NCI-H146 (cell line): ENCODE measurements at places on chromosomes 1 and 21.
A peak's percentile ranks its signal among the peaks of the same experiment; 100 is the strongest.

- DNase-seq, result peak; percentile 2
These were observed 112.3 kb upstream of the TRABD2B start for GRCh38 chr1:48109390-48110013.

GRCh38 chr1:4655674-4656532 is 1.5 kb downstream of the AJAP1 start:
- DNase-seq, result no peak

GRCh38 chr1:94061513-94062443 is 59.2 kb downstream of the ABCA4 start:
- DNase-seq, result peak; percentile 11

DNA sequence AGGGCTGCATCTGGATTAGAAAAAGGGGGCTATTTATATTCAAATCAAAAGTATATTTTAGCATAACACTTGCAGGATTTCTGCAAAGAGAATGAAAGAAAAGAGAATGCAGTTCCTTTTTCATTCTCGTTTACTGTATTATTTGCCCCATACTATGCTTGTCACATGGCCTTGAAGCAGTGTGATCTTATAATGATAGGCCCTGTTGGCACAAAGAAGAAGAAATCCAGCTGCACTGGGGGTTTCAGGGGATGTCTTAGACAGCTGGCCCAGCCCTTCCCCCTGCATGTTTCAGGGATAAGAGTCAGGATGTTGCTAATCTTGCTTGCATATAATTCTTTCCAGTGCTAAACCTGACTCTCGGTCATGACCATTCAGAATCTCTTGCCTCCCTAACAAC is 369.5 kb downstream of the SEC16B start:
- no peak for DNase-seq

GRCh38 chr21:35390013-35390776 is 341.1 kb upstream of the RUNX1 start:
- no peak for DNase-seq

- peak; percentile 8 for DNase-seq
These were observed 40.6 kb upstream of the CLIC4 start for GRCh38 chr1:24704411-24705259.

DNA sequence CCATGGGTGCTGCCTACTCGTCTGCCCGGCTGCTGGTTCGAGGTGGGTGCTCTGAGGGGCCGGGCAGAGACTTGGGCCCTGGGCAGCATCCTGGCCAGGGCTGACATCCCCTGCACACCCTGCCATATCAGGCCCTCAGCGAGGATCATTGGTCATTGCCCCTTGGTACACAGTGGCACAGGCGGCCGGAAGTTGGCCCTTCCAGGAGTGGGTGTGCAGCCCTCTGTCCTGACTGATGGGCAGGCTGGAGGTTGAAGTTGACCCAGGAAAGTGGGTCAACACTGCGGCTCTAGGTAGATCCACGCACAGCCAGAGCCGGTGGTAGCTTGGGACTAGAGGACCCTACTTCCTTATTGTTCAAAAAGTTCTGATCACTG is 72.9 kb downstream of the TRIM11 start:
- DNase-seq, result no peak

GRCh38 chr1:228142701-228143136 is 2.6 kb downstream of the GUK1 start:
- DNase-seq, result no peak

- DNase-seq, result peak; percentile 39
These were observed 223.4 kb downstream of the DSCAM start for GRCh38 chr21:40623528-40623927.

DNA sequence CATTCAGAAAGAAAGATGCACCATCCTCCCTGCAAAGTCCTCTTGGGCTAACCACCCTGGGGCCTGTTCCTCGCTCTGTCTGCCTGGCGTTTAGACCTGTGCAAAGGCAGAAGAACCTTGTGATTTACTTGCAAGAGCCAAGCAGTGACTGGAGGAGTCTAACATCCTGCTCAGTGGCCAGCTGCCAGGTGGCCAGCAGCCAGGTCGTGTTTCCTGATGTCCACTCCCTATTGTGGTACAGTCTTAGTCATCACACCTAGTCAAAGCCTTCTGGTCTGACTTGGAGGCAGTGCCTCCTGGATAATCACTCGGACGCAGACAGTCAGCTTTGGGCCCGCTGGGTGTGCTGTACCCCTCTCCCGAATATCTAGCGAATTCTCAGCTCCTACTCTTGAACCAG is 118.1 kb downstream of the PGBD5 start:
- peak; percentile 73 for DNase-seq

DNA sequence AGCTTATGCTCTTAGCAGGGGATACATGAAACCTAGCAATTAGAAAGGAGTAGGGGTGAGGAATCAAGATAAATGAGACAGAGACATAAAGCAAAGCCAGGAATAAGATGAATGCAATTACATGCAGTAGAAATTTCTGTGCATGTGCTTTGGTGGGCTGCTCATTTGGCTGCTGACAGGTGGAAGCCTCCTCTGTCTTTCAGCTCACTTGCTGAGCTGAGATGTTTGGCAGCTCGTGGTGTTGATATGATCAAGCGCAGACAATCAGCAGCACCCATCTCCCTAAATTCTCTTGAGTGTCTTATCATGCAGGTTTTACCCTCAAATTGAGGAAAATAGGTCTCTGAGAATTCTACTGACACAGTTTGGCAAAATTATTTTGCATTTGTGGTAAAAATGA is 108.3 kb upstream of the CD34 start:
- no peak for DNase-seq

DNA sequence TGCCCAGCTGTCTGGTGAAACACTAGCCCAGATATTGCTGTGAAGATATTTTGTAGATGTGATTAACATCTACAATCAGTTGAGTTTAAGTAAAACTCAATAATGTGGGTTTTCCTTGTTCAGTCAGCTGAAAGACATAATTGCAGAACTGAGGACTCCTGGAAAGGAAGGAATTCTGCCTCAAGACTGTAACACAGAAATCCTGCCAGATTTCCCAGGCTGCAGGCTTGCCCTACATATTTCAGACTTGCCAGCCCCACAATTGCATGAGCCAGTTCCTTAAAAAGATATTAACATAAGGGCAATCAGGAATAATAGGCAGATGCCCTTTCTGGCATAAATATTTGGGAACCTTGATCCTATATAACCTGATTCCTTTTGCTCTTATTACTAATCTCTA is 14.2 kb upstream of the NIBAN1 start:
- DNase-seq, result no peak

DNA sequence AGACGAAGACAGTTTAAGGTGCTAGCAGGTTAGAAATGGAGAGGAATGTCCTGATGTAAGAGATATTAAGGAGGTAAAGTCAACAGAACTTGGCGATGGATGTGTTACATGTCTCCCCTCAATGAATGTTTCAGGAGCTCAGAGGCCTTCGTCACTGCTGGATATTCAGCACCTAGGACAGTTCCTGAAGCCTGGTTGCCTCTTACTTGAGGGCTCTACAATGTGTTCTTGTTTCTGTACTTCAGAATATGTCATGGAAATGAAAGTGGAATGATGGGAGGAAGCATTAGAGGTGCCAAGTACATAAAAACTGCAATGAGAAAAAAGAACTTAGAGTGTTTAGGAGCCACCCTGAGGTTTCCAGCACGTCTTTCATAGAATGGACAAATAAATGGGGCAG is 17.7 kb downstream of the TNR start:
- DNase-seq, result no peak

DNA sequence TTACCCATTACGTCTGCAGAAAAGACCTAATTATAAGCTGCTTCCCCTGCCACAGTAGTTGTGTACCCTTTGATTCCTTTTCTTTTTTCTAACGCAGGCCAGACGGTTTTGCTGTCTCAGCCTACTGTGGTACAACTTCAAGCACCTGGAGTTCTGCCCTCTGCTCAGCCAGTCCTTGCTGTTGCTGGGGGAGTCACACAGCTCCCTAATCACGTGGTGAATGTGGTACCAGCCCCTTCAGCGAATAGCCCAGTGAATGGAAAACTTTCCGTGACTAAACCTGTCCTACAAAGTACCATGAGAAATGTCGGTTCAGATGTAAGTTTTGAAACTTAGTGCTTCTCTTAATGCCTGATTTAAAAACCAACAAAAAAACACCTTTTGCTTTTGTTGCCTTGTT is 35.8 kb downstream of the ATF6 start:
- DNase-seq, result no peak

- DNase-seq, result no peak
These were observed 69.5 kb downstream of the TRIM11 start for GRCh38 chr1:228337031-228337564.

DNA sequence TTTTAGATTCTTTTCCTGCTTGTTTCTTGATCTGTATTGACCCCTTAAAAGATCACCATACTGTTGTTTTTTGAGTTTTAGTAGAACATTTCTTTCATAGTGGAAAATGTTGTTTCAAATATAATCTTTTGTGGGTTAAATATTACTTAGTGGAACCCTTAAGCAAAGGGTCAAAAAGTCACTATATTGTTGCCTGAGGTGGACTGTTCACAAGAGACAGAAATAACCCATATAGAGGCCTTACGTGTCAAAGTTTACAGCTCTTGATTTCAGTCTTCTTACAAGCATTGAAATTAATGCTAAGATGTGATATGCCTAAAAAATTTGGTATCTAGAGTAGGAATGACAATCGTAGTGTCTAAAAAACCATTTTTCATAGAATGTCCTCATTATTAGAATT is 6.3 kb downstream of the DNAJB4 start:
- no peak for DNase-seq

DNA sequence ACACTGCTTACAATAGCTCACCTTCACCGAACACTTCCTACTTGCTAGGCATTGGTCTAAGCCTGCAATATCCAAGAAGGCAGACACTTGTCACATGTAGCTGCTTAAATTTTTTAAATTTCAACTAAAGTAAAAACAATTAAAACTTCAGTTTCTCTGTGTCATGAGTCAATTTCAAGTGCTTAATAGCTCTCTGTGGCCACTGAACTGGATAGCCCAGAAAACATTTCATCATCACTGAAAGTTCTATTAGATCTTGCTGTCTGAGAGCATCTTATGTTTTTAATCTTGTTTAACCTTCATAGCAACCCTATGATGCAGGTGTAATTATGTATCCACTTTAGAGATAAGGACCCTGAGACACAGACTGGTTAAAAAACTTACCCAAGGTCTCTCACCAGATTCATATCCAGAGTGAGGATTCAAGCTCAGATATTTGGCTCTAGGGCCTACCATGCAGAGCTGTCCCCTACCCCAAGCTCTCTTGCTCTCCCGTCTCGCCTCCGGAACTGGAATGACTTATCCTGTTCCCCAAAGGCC is 2.6 kb upstream of the FCRL6 start:
- DNase-seq, result no peak

GRCh38 chr1:192914092-192914491 is 105.3 kb downstream of the RGS2 start:
- DNase-seq, result no peak

- no peak for DNase-seq
These were observed 443.0 kb downstream of the SIPA1L2 start for GRCh38 chr1:232186931-232187330.

- DNase-seq, result no peak
These were observed 23.6 kb upstream of the CTH start for GRCh38 chr1:70387507-70387906.

GRCh38 chr1:41122851-41123518 is 101.5 kb upstream of the SLFNL1 start:
- DNase-seq, result no peak

GRCh38 chr1:109392788-109393616 is 4.7 kb downstream of the SORT1 start:
- DNase-seq, result no peak

DNA sequence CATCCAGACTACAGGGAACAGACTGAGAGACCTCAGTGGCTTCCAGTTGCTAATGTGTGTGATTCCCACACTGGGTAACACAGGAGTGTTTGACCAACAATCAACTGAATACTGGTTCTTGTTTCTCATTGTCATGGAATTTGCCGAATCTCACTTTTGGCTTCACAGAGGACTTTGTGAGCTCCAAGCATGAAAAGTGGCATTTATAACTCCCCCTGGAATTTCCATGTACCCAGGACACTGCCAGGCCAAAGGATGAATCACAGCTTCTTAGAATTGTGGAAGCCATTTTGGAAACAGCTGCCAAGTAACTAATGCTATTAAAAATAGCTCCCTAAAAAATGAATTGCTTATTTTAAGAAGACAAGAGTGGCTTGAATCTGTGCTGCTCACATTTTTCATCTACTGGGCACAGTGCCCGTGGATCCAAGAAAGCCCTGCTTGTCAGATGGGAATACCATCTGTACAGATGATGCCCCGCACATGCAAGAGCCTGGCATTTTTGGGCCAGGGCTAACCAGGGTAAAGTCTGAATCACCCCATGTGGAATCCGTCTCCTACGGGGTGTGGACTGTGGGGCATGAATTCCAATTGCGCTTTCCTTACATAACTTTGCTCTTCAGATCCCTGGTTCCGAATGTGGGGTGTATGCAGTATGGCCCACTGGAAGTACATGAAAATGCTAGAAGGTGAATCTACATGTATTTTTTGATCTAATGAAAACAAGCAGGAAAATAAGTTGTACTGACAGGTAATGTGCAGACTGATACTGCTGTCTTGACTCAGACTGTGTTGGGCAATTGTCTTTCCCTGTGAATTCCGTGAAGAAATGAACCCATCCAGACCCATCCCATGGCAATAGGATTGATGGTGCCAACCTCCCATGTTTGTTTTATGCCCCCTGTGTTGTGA is 487.3 kb downstream of the SIPA1L2 start:
- no peak for DNase-seq

DNA sequence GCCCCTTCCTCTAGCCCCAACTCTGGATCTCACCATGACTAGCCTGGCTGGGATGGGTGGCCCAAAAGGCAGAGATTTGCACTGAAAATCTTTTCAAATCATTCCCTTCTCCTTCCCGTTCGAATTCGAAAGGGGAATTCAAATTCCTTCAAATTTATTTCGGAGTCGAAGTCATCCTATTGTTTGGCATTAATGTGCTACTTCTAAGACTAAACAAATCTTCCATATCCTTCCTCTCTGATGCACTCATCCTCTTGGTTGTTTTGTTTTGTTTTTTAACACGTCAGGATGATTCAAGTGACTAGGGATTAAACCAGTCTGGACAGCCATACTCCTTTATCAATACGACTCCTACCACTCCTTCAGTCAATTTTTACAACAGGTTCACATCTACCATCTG is 95.5 kb upstream of the SGIP1 start:
- no peak for DNase-seq

- DNase-seq, result no peak
These were observed 21.7 kb upstream of the PIGC start for GRCh38 chr1:172465617-172466016.

GRCh38 chr21:18245464-18245967 is 883 bp downstream of the CHODL start:
- DNase-seq, result no peak

GRCh38 chr21:38881131-38881530 is 75.4 kb downstream of the ETS2 start:
- DNase-seq, result no peak

GRCh38 chr1:46582972-46583371 is 21.1 kb downstream of the MKNK1 start:
- no peak for DNase-seq

- no peak for DNase-seq
These were observed 29.0 kb upstream of the LMO4 start for GRCh38 chr1:87299661-87300060.
